ENCODE measurements at places on chromosomes 3 and 15. TPM values are rescaled to one million over a fixed set of nuclear protein-coding genes. Genes with fewer than 3 reads are reported as not detected.

DNA sequence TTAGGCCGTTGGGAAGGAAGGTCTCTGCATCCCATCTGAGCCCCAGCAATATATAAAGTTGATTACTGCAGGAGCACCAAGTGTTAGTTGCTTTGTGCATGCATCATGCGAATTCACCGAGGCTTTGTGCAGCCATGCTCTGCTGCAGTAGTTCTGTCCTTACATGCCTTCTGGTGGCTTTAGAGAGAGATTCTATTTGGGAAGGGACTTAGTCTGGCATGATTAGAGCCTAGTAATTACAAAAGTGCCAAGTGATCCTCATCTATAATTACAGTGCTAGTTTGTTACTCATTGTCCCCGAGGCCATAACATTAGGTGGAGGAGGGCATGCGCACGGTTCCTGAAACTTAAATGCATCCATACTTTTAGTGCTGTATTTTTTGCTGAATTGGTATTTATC is 353.6 kb downstream of the CNTN4 start:
- DNase-seq: no peak

- DNase-seq: no peak
Observed at GRCh38 chr15:51739061-51739712, 1.7 kb upstream of the LYSMD2 start.

- DNase-seq: no peak
Observed at GRCh38 chr3:171285287-171285686, 174.9 kb downstream of the TNIK start.

GRCh38 chr15:92102395-92102755 is 248.9 kb downstream of the SLCO3A1 start:
- DNase-seq: no peak

GRCh38 chr3:45607790-45608189 is 13.2 kb downstream of the LIMD1 start:
- DNase-seq: no peak

GRCh38 chr3:152069871-152070270 is 196.4 kb downstream of the SUCNR1 start:
- DNase-seq: no peak

DNA sequence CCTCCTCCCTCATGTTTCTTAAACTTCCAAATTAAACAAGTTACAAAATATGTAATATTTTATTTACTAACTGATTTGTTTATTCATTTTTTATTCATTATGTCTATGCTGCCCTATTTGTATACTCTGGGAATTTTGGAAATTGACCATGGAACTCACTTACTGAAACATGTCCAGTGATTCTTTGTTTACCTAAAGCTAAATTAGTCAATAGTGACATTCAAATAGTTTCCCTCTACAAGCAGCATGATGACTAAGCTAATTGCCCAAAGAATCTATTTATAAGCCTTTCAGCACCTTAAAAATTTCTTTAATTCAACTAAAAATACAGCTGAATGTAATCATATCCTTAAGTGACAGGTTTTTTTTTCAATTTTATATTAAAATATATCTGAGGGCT is 437.7 kb downstream of the SI start:
- DNase-seq: no peak

DNA sequence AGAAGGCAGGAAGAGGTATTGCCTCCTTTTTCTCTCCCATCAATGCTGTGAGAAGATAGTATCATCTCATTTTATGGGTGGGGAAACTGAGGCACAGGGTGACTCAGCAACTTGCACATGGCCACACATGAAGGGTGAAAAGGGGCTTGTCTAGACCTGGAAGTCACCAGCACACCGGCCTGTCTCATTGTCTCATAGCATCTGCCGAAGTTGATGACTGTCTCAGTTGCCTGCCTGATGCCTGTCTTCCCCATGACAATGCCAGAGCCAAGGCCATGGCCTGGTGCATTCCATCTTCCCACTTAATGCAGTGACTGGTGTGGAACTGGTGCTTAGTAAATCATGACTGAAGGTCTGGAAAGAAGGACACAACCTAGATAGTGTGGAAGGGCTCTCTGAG is 27.9 kb upstream of the PRR23E start:
- DNase-seq: no peak

GRCh38 chr15:29917600-29918597 is 95.6 kb upstream of the TJP1 start:
- DNase-seq: no peak

DNA sequence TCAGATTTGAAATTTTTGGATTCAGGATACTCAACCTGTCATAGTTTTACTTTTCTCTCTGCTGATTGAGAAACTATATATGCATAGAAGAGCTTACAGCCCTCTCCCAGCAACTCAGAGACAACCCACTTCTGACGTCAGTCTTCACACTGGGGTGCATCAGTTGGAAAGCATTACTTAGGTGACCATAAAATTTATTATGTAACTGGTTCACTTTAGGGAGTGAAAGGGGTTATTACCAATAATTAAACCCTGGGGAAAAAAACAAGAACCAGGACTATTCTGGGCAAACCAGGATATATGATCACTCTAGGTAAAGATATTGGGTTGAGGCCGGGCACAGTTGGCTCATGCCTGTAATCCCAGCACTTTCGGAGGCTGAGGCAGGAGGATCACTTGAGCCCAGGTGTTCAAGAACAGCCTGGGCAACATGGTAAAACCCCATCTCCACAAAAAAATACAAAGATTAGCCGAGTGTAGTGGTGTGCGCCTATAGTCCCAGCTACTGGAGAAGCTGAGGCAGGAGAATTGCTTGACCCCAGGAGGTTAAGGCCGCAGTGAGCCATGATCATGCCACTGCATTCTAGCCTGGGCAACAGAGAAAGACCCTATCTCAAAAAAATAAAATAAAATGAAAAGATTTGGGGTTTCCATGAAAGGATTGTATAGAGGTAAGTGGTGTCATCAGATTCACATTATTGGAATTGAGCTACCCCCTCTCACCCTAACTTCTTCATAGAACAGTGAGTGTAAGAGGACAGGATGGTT is 27.1 kb downstream of the HES1 start:
- no peak for DNase-seq

GRCh38 chr15:61393949-61394348 is 164.8 kb upstream of the RORA start:
- DNase-seq: no peak

- no peak for DNase-seq
Observed at GRCh38 chr15:30962079-30962478, 29.3 kb downstream of the MTMR10 start.

GRCh38 chr15:100152463-100152862 is 189.3 kb downstream of the ADAMTS17 start:
- no peak for DNase-seq

DNA sequence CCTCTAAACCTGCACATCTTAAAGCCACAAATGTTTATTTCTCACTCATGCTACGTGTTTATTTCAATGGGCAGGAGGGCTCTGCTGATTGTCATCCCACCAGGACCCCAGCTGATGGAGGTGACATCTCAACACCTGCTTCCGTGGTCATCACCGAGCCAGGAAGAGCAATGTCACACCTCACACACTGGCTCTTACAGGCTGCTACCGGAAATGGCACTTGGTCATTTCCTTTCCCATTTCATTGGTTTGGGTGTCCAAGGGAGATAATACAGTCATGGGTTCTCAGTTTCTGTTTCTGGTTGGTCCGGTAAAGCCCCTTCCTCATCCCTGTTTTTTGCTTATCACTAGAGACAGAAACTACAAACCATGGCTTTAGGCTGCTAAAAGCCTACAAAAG is 41.9 kb downstream of the ABHD2 start:
- DNase-seq: no peak

GRCh38 chr3:89358281-89358680 is 250.9 kb downstream of the EPHA3 start:
- DNase-seq: no peak

DNA sequence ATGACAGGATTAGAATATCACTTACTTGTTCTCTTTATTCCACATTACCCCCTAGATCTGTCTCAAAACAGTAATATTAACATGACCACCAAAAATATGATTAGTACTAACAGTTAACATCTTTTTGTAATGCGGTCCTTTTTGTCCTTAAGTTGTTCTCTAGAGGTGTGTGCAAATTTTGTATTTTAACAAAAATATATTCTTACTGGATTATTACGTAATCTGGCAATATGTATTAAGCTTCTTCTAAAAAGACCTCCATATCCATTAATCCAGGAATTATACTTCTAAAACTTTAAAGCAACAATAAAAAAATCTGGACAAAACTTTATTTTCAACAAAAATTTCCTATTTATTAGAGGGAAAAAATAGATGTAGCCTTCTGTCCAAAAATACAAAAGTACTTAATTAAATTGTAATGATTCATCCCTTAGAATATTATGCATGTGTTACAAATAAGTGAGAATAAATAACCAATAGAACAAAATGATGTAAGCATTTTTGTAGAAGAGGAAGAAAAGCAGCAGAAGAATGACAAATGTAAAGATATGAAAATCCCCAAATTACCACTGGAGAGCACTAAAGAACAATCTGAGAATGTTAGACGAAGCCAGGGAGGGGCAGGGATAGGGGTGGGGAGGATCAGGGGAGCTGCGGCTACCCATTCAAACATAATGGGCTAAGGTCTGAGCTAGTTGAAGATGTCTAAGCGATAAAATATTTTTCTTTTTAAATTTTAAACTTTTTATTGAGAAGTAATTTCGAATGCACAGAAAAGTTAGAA is 945.6 kb downstream of the MCTP2 start:
- no peak for DNase-seq

DNA sequence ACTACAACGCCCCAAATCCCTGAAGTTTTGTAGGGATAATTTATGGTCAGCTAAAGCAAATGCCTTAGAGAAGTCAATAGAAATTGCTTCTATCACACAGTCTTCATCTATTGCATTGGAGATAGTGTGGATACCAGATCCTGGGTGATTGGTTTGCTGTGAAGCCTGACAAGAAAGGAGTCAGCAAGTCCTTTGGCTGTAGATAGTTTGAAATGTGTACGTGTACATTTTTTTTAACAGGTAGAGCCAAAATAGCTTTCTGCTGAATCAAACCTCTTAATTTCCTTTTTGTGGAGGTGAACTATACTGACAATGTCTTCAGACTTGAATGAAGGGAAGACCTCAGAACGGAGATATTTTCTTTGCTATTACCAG is 312.3 kb downstream of the ZBBX start:
- DNase-seq: no peak

- no peak for DNase-seq
Observed at GRCh38 chr3:126925411-126926171, 57.3 kb upstream of the PLXNA1 start.

GRCh38 chr3:113405180-113405579 is 36.1 kb downstream of the CFAP44 start:
- no peak for DNase-seq

DNA sequence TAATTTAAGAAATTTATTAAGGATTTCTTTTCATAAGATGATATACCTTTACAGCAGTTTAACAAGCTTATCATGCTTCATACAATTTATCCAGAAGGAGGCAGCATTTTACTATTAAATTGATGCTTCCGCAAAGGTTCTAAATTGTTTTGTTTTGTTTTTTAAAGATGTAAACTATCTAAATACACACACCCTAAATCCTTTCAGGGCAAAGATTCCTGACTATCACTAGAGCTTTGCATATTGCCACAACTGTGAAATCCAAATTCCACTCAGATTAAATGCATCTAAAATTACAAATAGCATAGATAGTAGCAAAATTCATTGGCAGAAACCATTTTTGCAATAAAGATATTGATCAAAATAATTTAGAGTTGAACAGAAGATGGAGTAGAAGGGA is 44.5 kb upstream of the CCNL1 start:
- no peak for DNase-seq

- no peak for DNase-seq
Observed at GRCh38 chr3:187920913-187921312, 175.6 kb upstream of the BCL6 start.

GRCh38 chr15:89492111-89492641 is 4.2 kb downstream of the RHCG start:
- no peak for DNase-seq

DNA sequence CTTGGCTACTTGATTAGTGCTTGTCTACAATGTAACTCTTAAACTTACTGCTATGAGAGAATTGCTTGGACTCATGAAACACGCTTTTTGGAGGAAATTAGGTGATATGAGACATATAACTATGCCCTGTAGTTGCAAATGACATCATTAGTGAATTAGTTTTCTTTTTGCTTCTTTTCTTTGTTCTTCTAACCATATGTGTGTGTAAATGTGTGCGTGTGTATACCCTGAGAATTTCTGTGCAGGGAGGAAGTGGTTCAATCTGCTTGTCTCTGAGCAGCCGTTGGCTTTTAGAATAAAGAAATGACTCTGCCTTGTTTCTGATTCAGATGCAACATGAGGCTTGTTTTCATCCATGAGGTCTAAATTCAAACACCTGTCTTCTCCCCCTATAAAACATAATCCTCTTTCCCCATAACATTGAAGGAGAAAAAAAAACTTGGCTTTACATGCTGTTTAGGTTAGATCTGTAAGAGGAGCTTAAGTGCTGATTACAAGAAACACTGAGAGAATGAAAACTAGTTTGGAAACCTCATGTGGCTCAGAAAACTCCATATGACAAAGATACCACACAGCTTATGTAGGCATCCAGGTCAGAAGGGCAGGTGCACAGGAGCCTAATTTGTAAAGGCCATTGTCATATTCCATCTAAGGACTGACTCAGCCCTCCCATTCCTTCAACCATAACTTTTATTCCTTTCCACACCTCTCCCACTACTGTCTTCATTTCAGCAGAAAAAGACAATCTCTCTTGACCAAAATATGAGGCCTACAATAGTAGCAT is 30.5 kb upstream of the BLM start:
- no peak for DNase-seq

DNA sequence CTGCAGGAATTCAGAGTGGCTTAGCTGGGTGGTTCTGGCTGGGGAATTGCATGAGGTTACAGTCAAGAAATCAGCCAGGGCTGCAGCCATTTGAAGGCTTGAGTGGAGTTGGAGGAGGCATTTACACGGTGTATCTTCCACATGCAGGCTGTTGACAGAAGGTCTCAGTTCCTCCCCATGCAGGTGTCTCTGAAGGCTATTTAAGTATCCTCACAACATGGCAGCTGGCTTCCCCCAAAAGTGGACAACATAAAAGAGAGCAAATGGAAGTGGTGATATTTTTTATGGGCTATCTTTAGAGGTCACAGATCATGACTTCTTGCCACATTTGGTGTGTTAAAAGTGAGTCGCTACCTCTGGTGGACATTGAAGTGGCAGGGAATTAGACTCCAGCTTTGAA is 60.1 kb upstream of the SPRED1 start:
- no peak for DNase-seq

Gene PATL2
- total RNA-seq: 3.6 TPM

Gene SCG5
- 0.30 TPM for total RNA-seq

Gene MYL3
- not detected for total RNA-seq

Gene GASK1A
- not detected for total RNA-seq

Gene FETUB
- total RNA-seq: not detected

Gene MAGEL2
- not detected for total RNA-seq

Gene CCR1
- total RNA-seq: 3.2 TPM

Gene SPSB4
- not detected for total RNA-seq

Gene ITIH3
- 0.24 TPM for total RNA-seq

Gene TATDN2
- total RNA-seq: 70.2 TPM

Gene CYP1A2
- total RNA-seq: not detected

Gene RAP2B
- 12.3 TPM for total RNA-seq

Gene GPR149
- total RNA-seq: not detected

Gene POLG
- 142 TPM for total RNA-seq

Gene ITIH4
- 8.2 TPM for total RNA-seq

Gene SCG3
- total RNA-seq: not detected

Gene LTK
- 0.23 TPM for total RNA-seq

Data from activated T-cell treated with anti-CD3 and anti-CD28 coated beads, Interleukin-2, amount 50 U/mL, for 4 hours (primary cell).